ENCODE measurements at places on chromosomes 16 and 17. TPM values are rescaled to one million over a fixed set of nuclear protein-coding genes. Genes with fewer than 3 reads are reported as not detected.

Gene TAC4
- total RNA-seq: not detected

Gene PMFBP1
- total RNA-seq: 5.7 TPM

Gene COTL1
- total RNA-seq: 525 TPM

Gene KRT40
- total RNA-seq: not detected

Gene LPO
- total RNA-seq: not detected

Gene CA7
- total RNA-seq: not detected

Gene CBX2
- total RNA-seq: 0.37 TPM

Gene BMERB1
- 7.1 TPM for total RNA-seq

Gene SLC38A8
- not detected for total RNA-seq

Gene ABR
- total RNA-seq: 150 TPM

Gene ATP1B2
- total RNA-seq: not detected

Gene MRM1
- total RNA-seq: 14.3 TPM

Gene STAT3
- 211 TPM for total RNA-seq

DNA sequence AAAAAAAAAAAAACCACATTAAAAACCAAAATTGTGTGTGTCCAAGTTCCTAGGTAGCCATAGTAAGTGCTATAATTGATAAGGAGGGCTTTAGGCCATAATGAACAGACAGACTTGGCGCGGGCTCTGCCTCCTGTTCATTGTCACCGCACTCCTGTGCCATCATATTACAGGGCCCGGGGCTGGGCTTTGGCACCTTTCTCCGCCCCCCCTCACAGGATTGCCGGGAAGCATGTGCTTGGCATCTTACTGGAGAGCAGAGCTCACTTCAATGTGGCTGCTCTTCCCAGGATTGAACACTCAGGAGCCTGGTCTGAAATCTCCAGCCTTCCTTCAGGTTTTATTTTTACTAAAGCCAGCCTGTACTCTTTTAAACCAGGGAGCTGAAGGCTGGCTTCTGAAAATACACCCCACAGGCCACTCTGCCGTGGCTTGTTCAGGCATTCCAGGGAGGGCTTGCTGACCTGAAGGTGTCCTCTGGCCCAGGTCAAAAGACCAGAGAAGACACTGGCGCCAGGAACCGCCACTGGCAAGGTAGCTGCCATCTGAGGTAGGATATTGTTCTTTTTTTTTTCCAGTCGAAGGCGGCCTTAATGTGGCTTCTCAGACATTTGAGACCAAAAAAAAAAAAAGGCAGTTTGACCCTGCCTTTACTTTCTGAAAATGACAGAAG lies 39.3 kb downstream of the DHRS7B start:
- no peak for DNase-seq

DNA sequence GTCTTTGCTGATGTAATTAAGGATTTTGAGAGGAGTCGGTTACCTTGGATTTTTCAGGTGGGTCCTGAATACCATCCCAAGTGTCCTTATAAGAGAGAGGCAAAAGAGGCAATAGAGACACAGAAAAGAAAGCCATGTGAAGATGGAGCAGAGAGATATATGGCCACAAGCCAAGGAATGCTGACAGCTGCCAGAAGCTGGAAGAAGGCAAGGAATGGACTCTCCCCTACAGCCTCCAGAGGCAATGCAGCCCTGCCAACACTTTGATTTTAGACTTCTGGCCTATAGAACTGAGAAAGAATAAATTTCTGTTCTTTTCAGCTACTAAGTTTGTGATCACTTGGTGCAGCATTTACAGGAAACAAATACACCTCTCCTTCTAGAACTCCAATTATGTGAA lies 8.2 kb upstream of the RNFT1 start:
- no peak for DNase-seq

GRCh38 chr17:44645341-44645740 lies 10.9 kb upstream of the MEIOC start:
- DNase-seq: no peak

- DNase-seq: no peak
Observed at GRCh38 chr17:3867106-3867505, 21.1 kb upstream of the NCBP3 start.

GRCh38 chr17:30199600-30199999 lies 35.9 kb downstream of the SLC6A4 start:
- no peak for DNase-seq

DNA sequence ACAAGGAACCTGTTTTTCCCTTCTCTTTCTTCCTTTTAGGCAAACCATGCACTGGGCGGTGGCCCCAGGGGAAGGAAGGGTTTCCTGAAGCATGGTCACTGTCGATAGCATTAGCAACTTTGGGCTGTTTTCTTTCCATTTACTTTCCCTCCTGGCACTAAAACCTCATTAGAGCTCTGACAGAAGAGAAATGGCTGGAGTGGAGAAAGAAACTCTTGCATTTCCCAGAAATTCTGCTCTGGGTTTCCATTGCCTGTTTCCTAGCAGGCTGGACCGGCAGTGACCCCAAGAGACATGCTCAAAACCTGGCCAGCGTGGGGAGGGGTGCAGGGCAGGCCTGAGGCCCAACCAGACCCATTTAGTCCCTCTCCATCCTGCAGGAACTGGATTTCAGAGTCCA lies 230.7 kb upstream of the CCL2 start:
- no peak for DNase-seq

DNA sequence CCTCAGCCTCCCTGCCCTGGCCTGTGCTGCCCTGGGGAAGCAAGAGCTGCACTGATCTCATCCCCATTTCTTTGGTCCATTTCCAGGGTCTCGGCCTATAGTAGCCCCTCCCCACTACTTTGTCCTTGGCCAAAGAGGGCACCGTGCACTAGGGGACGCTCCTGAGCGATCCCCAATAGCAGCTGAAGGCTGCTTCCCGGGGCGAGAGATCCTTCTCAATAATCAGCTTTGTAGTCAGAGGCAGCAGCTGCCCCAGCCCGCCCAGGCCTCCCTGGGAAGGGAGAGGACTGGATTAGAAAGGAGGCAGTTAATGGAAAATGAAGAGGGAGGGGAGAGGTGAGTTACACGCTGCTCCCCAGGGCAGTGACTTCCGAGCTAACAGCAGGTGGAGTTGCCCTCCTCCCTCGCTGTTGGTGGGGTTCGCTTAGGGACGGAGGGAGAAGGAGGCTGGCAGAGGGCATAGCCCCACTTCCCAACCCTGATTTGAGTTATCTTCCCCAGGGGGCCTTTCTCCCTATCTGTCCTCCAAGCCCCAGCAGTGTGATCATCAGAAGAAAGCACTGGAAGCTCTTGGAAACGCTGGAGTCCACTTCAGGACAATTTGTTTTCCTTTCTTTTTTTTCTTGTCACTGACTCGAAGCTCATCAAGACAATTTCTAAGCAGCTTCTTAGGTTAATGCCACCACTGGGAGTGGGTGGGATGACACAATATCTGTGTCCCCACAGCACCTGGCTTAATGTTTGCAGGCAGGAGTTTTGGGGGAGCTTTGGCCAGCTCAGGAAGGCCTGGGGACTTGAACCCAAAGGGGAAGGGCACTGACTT lies 2.6 kb downstream of the MXRA7 start:
- no peak for DNase-seq

DNA sequence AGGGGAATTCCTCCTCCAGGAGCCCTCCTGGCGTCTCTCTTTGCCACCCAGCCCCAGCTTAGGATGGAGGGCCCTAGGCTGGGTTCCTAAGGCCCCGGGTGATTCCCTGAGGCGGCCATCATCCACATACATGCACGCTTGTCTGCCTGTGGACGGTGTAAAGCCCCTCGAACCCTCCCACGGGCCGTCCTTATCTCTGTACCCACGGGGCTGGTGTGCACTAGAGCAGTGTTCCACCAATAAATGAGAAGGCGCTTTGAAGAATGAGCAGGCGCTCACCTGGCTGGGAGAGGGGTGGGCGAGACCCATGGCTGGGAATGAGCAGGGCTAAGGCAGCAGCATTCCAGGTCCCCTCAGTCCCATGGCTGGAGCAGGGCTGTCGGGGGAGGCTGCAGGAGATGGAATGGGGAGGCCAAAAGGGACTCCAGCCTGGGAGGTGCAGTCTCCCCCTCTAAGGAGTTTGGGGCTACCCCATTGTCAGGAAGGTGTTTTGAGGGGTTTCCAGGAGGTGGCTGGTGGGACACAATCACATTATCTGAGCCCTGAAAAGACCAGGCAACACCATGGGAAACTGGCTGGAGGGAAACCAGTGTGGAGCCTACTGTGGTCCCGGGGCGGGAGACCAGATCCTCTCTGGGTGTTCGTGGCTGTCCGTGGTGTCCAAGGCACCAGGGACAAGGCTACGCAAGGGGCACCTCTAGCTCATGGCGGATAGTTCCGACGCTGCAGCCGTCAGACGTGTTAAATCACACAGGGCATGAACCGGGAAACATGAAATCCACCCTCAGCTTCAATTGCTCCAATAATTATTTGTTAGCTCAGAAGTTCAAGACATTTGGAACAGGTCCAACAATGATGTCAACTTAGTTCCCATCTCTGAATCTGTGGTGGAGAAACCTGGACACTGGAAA lies 87.5 kb upstream of the DNAH17 start:
- no peak for DNase-seq

DNA sequence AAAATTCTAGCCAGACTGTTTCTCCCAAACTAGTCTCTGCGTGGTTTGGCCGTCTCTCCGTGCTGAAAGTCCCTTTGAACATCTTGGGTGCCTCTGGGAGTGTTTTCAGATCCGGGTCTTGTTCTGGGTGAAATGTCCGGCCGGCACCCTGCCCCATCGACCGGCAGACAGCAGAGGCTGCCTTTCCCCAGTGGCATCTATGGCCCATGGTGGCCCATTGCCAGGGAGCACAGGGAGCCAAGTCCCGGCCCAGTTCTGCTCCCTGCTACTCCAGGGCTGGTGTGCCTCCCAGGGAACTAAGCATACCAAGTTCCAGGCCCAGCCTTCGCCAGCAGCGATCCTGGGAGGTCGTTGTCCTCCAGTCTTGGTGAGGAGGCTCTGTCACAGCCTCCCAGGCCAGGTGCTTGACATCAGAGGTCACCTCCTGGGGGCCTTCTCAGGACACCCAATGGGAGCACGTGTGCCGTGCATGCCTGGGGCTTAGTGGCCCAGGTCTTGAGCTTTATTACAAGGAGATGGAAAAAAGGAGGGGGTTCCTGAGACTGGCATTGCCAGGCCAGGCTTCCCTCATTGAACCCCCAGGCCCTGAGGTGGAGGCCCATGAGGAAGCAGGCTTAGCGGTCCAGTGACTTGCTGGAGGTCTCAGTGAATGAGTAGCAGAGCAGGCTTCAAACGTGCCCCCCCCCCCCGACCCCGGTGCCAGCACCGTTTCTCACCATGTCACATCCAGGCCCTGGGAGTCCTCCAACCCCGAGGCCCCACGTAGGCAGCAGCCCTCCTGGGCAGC lies 54.0 kb downstream of the PGS1 start:
- DNase-seq: no peak

DNA sequence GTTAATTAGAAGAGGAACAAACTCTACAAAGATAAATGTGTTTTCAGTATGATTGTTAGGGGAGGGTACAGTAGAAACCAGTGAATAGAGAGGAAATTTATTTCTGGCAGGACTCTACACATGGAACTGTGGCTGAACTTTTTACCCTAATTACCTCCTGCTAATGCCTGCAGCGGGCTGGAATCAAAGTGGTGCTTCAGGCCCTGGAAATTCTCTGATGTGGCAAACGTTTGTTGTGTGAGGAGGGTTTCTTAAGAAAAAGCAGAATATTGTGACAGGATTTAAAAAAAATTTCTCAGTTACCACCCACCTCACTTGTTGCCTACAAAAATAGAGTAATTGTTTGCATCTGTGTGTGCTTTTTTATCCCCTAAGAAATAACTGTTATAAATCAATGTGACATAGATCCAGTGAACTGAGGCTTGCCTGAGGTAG lies 154.5 kb downstream of the BCAS3 start:
- DNase-seq: no peak

- no peak for DNase-seq
Observed at GRCh38 chr16:83907631-83908250, 8.8 kb downstream of the MLYCD start.

DNA sequence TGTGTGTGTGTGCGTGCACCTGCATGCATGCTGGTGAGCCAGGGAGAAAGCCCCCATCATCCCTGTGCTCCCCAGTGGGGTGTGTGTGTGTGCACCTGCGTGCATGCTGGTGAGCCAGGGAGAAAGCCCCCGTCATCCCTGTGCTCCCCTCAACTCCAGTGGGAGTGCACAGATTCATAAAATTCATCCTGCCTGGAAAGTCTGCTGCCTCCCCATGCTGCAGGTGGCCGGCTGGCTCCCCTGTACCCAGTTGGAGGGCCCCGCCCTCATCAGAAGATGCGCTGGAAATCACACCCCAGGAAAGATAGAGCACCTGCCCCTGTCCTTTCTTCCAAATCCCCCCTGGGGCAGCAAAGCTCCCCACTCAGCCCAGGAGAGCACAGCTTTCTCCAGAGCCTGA lies 84.8 kb upstream of the DOC2B start:
- DNase-seq: no peak

GRCh38 chr16:84818989-84819643 lies 669 bp upstream of the CRISPLD2 start:
- DNase-seq: no peak

GRCh38 chr16:1470481-1471251 lies 4.2 kb downstream of the CLCN7 start:
- DNase-seq: no peak

GRCh38 chr16:69397821-69398521 lies 12.2 kb upstream of the TERF2 start:
- no peak for DNase-seq

DNA sequence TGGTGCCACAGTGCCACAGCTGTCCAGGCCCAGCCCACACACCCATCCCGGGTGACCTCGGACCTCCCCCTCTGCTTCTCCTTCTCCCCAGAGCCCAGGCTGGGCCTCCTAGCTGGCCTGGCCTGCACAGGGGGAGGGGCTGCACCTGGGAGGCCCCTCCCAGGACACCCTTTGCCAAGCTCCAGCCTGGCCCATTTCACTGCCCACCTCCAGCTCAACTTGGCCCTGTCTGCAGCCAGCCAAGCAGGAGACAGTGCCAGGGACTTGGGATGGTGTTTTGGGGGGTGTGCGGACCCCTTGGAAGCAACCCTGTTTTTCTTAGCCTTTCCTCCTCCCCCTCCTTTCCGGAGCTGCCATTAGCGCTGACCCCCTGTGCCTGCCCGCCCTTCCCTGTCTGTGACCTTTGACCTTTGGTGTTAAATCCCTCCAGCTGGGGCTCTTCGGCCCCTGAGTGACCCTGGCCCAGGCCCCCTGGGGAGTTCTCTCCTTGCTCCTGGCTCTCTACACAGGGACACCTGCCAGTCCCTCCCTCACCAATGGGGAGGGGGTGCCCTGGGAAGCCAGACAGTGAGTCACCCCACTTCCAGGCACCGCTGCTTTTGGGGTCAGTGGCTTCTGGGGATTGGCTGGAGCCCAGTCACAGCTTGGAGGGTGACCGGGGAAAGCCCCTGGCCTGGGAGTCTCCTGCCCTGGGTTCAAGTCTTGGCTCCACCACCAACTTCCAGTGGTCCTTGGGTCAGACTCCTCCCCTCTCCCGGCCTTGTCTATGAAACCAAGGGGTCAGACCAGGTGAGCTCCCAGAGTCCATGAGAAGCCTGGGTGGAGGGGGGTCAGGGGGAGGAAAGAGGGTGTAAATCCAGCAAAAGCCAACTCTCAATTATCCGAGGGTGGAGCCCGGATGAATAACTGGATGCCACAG lies 1.9 kb downstream of the GLIS2 start:
- no peak for DNase-seq

GRCh38 chr17:77400445-77400870 lies 259.7 kb downstream of the SEC14L1 start:
- peak; percentile 69 for DNase-seq

Data from activated B cell treated with CpG ODN at 0.5 μM for 24 hours (primary cell).